Type B pancreatic cell (in vitro differentiated cells): ENCODE measurements at places on chromosomes 3 and 15.

DNA sequence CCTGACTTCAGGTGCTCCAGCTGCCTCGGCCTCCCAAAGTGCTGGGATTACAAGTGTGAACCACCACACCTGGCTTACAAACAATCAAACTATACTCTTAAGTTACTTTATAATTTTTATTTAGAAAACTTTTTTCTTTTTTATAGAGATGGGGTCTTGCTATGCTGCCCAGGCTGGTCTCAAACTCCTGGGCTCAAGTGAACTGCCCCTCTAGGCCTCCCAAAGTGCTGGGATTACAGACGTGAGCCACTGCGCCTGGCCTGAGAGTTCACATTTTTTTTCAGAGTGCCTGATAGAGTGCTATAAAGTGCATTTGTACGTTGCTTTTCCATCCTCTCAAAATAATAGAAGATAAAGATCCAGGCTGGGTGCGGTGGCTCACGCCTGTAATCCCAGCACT lies 102.0 kb upstream of the TBL1XR1 start:
- DNase-seq, result no peak

DNA sequence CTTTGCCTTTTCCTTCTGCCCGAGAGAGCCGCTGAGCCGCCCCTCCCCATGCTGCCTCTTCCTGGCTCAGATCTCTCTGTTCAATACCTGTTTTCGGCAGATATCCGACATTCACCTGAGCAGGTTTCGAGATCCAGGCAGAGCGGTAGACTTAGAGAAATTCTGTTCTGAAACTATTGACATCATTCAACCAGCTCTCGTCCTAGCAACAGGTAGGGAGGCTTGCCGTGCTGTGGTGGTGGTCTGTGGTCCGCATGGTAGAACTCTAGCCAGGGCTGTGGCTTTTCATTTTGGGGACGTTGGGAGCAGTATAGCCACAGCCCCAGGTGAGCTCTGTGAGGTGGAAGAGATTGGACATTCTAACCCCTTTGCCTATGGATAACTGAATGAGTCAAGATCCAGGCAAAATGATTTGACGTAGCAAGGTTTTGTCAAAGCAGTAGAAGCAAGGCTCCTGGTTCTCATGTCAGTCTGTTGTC lies 810 bp downstream of the TMEM62 start:
- DNase-seq, result no peak

GRCh38 chr15:27410996-27411605 lies 440.1 kb downstream of the GABRG3 start:
- DNase-seq, result no peak

- DNase-seq, result no peak
Measured at GRCh38 chr3:112097378-112097777, 11.2 kb downstream of the C3orf52 start.
